ENCODE measurements at places on chromosomes 16 and 17. TPM values are rescaled to one million over a fixed set of nuclear protein-coding genes. Genes with fewer than 3 reads are reported as not detected.
A peak's percentile ranks its signal among the peaks of the same experiment; 100 is the strongest.

Gene QPRT
- total RNA-seq = 15.8 TPM

- H3K4me1 ChIP-seq = peaks cover 11% of the 10 kb centered on the region
- no peak for DNase-seq
- H3K27me3 ChIP-seq = no peaks in the 10 kb centered on the region
- H3K4me3 ChIP-seq = no peak overlapping the region
- H3K27ac ChIP-seq = no peak overlapping the region
Measured at GRCh38 chr16:88738151-88739084, 32.1 kb downstream of the CTU2 start.

GRCh38 chr16:4733211-4733742 lies 794 bp downstream of the ANKS3 start:
- H3K4me3 ChIP-seq = peak overlapping the region; percentile 80
- peaks cover 17% of the 10 kb centered on the region for H3K4me1 ChIP-seq
- H3K36me3 ChIP-seq = peaks cover 20% of the 10 kb centered on the region
- no peaks in the 10 kb centered on the region for H3K27me3 ChIP-seq
- no peak overlapping the region for H3K27ac ChIP-seq

Gene OR3A2
- total RNA-seq = 1.9 TPM

Gene NPIPA5
- 21.6 TPM for total RNA-seq

GRCh38 chr16:2053211-2053610 lies 5.4 kb downstream of the TSC2 start:
- H3K27ac ChIP-seq = no peak overlapping the region
- no peak for DNase-seq
- H3K36me3 ChIP-seq = peaks cover 84% of the 10 kb centered on the region
- H3K4me3 ChIP-seq = no peak overlapping the region

GRCh38 chr16:82017911-82018568 lies 6.8 kb upstream of the SDR42E1 start:
- no peak overlapping the region for H3K4me3 ChIP-seq
- H3K4me1 ChIP-seq = no peaks in the 10 kb centered on the region
- DNase-seq = no peak
- no peaks in the 10 kb centered on the region for H3K27me3 ChIP-seq
- no peak overlapping the region for H3K27ac ChIP-seq

DNA sequence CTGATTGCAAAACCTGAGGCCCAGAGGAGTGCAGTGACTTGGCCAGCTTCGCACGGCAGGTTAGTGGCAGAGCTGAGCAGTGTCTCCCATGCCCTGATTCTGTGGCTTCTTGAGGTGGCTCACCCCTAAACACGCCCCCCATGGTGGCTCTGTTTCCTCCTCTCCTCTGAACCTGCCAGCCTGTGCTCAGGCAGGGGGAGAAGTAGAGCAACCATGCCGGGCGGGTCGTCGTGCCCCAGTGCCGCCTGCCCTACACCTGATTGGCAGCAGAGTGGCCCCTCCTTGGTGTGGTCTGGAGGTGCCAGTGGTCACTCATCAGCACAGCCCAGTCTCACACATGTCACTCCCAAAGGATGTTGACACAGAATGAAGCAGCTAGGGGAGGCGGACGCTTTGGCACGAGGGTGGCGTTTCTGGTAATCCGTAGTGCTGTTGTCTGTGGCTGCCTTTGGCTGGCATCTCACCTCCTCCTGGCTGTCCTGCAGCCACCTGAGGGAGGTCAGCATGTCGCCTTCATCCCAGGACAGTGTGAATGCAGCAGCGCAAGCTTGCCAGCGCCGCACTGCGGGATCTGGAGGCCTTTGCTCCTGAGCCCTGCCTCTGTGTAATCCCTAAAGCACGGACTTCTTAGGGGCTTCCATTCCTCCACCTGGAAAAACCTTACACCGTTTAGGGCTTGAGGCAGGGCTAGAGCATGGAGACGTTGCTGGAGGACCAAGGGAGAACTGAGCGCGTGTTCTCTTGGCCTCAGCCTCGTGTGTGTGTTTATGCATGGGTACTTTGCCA lies 294.7 kb downstream of the SEC14L1 start:
- H3K27me3 ChIP-seq = peaks cover 7% of the 10 kb centered on the region
- H3K27ac ChIP-seq = peak overlapping the region; percentile 72
- H3K36me3 ChIP-seq = peaks cover 23% of the 10 kb centered on the region
- peaks cover 91% of the 10 kb centered on the region for H3K4me1 ChIP-seq
- no peak for DNase-seq

GRCh38 chr17:77281904-77282367 lies 141.2 kb downstream of the SEC14L1 start:
- H3K27me3 ChIP-seq = peaks cover 29% of the 10 kb centered on the region
- H3K4me3 ChIP-seq = peak overlapping the region; percentile 36
- H3K27ac ChIP-seq = no peak overlapping the region
- no peak for DNase-seq

- no peak overlapping the region for H3K27ac ChIP-seq
- peaks cover 8% of the 10 kb centered on the region for H3K4me1 ChIP-seq
- peaks cover 42% of the 10 kb centered on the region for H3K36me3 ChIP-seq
Measured at GRCh38 chr16:90012991-90013745, 6.1 kb downstream of the DBNDD1 start.

Gene C16orf86
- 2.8 TPM for total RNA-seq

- no peak for DNase-seq
- peaks cover 14% of the 10 kb centered on the region for H3K36me3 ChIP-seq
- H3K27ac ChIP-seq = no peak overlapping the region
- no peak overlapping the region for H3K4me3 ChIP-seq
- no peaks in the 10 kb centered on the region for H3K27me3 ChIP-seq
- no peaks in the 10 kb centered on the region for H3K4me1 ChIP-seq
Measured at GRCh38 chr16:47506800-47507199, 45.7 kb downstream of the PHKB start.

- H3K4me3 ChIP-seq = no peak overlapping the region
- peaks cover 36% of the 10 kb centered on the region for H3K4me1 ChIP-seq
- H3K36me3 ChIP-seq = no peaks in the 10 kb centered on the region
- peak overlapping the region; percentile 62 for H3K27ac ChIP-seq
Measured at GRCh38 chr17:44546671-44547606, 10.3 kb upstream of the FZD2 start.

- peaks cover 35% of the 10 kb centered on the region for H3K36me3 ChIP-seq
- peaks cover 2% of the 10 kb centered on the region for H3K4me1 ChIP-seq
- DNase-seq = no peak
- no peaks in the 10 kb centered on the region for H3K27me3 ChIP-seq
- H3K27ac ChIP-seq = no peak overlapping the region
Measured at GRCh38 chr17:58204796-58205195, 12.3 kb downstream of the EPX start.

- H3K36me3 ChIP-seq = no peaks in the 10 kb centered on the region
- no peak overlapping the region for H3K27ac ChIP-seq
- H3K27me3 ChIP-seq = no peaks in the 10 kb centered on the region
- no peaks in the 10 kb centered on the region for H3K4me1 ChIP-seq
- H3K4me3 ChIP-seq = no peak overlapping the region
- DNase-seq = no peak
Measured at GRCh38 chr16:56894331-56894917, 29.4 kb downstream of the SLC12A3 start.

Data from spinal cord (tissue), 10 donors.